ENCODE measurements at places on chromosomes 11 and 22.

DNA sequence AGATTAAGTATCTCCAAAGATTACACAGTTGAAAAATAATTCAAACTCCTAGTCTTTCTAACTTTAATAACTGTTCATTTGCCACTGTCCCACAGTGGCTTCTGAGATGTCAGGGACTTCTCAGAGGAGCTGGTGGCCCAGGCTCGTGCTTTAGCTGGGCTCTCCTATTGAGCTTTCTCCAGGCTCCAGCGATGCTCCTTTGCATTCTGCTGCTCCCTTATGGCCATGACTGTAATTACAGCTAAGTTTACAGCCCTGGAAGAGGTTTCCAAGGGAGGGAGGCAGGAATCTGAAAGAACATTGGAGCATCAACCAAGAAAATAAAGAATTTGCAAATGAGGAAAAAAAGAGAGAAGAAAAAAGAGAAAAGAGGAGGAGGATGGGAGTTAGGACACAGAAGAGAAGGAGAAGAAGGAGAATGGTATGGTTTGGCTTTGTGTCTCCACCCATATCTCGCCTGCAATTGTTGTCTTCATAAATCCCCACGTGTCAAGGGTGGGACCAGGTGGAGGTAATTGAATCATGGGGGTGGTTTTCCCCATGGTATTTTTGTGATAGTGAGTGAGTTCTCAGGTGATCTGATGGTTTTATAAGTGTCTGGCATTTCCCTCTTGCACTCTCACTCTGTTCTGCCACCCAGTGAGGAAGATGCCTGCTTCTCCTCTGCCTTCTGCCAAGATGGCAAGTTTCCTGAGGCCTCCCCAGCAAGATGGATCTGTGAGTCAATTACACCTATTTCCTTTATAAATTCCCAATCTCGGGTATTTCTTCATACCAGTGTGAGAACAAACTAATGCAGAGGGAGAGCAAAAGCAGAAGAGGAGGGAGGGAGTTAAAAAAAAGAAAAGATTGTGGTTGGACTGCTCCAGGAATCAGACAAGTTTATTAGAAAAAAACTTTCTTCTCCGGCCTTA lies 857.0 kb downstream of the KCNA4 start:
- DNase-seq = peak; percentile 4

- DNase-seq = no peak
Observed at GRCh38 chr22:45686836-45687235, 15.2 kb downstream of the ATXN10 start.

- no peak for DNase-seq
Observed at GRCh38 chr11:73388265-73389133, 12.3 kb downstream of the RELT start.

- no peak for DNase-seq
Observed at GRCh38 chr11:79747406-79747805, 306.6 kb upstream of the TENM4 start.

- no peak for DNase-seq
Observed at GRCh38 chr11:103735497-103736032, 300.9 kb upstream of the DDI1 start.

- DNase-seq = no peak
Observed at GRCh38 chr11:35927682-35928081, 16.2 kb upstream of the LDLRAD3 start.

GRCh38 chr22:27982630-27983180 lies 63.6 kb upstream of the PITPNB start:
- no peak for DNase-seq

GRCh38 chr11:132632641-132633124 lies 899.6 kb downstream of the OPCML start:
- DNase-seq = no peak

GRCh38 chr11:16925561-16926065 lies 88.6 kb downstream of the PLEKHA7 start:
- DNase-seq = no peak

DNA sequence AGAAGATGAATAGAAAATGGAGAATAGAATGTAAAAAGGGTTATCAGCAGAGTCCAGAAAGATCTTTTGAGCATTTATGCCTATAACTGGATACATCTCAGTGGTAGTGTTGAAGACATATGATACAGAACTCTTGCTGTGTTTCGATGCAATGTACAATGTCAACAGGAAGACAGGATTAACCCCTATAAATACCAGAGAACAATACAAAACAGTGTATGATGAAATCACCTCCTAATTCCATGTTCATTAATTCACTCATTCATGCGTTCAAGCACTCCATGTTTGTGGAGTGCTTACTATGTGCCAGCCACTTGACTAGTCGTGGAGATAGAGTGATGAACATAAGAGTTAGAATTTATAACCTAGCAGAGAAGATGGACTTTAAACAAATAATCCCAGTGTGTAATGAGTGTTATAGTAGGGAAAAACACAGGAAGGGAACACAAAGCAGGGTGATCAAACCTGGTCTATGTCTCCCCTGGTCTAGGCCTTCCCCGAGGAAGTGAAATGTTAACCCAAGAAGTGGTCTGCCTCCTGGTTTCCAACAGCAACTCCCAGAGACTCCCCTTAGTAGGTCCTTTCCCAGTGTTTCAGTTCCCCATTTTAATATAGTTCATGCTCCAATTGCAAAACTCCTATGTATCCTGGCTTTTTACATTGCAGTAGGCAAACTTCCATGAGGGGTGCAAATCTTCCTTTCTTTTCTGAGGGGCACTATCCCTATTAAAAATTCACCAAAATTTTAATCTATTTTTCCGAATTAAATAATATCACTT lies 9.1 kb upstream of the SESN3 start:
- no peak for DNase-seq

- DNase-seq = no peak
Observed at GRCh38 chr11:20000351-20001134, 159.7 kb downstream of the DBX1 start.

DNA sequence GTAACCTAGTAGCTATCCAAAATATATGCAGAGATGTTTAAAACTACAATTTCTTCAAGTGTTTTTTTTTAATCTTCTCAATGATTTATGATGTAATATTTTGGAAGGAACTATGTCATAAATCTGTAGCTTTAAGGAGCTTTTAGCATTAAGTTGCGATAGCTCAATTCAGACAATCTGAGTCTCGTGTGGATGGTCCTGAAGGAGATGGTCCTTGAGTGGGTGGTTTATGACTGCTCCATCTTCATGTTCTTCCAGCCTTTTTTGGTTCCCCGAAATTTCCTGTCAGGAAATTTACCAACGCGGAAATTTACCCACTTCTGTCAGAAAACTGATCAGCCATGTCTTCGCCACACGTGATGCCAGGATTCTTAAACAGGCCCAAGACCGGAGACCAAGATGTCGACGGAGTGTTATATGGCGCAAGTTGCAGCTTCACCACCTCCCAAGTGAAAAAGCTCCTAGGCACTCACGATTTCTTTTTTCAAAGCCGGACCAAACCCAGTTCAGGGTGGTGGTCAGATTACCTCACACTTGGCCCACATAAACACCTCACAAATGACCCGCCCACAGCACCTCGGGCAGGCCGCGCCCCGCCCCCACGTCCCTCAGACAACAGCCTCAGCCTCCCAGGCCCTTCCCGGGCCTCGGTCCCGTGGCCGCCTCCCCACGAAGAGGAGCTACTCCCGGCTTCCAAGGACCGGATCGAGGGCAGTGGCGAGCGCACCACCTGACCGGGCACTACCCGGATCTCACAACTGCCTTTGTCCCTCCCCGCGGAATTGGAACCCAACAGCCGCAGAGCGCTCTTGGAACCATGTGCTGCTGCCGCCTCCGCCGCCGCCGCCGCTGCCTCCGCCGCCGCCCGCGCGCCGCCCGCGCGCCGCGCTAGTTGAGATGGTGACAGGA lies at the start of gene MORC2:
TSS of gene MORC2 (minus strand) at position 760 of the 909 bp plus-strand sequence. CDS start 885 bp downstream, outside the sequence.
- no peak for DNase-seq

DNA sequence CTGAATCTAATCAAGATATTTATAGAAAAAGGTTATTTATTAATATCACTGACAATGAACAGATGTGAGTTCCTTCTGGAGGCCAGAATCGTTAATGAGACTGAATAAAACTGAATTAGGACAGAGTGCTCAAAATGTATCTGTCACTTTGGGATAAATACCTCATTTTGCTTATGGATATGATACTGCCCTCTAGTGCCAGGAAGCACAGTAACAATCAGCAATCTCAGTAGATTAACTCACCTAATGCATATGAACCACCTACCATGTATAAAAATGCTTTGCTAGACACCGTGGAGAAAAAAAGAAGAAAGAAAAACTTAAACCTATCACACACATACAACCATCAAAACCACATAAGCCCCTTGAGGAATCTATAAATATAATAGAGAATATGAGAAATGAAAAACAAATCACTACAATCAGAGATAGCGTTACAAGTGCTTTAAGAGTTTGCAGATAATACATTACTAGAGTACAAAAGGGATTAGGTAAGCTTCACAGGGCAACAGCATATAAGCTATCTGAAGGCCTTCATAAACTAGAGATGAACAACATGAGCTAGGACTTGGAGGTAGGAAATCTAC lies 117.4 kb downstream of the SGSM3 start:
- DNase-seq = no peak

GRCh38 chr11:33542921-33543320 lies 157.7 kb downstream of the C11orf91 start:
- DNase-seq = no peak

DNA sequence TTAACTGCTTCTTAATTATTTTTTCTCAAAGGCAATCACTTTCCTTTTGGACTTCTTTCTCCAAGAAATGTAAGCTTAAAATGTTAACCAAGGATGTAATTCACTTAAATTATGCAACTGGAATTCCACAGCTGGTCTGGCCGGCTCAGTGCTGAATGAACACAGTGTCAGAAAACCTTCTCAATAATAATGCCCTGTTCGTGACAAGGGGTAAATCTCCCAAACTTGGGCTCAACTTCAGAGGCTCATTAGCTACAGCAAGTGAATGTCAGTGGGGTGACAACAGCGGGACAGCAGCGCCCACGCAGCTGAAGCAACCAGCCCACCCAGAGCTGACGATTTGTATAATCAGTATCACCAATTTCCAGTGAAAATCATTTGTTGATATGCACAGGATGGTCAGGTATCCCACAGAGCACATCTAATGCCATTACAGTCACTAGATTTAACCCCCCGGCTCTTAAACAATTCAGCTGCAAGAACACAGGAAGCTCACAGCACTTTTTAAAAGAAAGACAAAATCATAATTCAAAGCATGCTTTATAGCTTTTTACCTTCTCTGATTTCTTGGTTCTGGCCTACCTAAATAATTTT lies 704.8 kb downstream of the DLG2 start:
- no peak for DNase-seq

GRCh38 chr22:22711532-22711913 lies 67.1 kb downstream of the GGTLC2 start:
- no peak for DNase-seq

DNA sequence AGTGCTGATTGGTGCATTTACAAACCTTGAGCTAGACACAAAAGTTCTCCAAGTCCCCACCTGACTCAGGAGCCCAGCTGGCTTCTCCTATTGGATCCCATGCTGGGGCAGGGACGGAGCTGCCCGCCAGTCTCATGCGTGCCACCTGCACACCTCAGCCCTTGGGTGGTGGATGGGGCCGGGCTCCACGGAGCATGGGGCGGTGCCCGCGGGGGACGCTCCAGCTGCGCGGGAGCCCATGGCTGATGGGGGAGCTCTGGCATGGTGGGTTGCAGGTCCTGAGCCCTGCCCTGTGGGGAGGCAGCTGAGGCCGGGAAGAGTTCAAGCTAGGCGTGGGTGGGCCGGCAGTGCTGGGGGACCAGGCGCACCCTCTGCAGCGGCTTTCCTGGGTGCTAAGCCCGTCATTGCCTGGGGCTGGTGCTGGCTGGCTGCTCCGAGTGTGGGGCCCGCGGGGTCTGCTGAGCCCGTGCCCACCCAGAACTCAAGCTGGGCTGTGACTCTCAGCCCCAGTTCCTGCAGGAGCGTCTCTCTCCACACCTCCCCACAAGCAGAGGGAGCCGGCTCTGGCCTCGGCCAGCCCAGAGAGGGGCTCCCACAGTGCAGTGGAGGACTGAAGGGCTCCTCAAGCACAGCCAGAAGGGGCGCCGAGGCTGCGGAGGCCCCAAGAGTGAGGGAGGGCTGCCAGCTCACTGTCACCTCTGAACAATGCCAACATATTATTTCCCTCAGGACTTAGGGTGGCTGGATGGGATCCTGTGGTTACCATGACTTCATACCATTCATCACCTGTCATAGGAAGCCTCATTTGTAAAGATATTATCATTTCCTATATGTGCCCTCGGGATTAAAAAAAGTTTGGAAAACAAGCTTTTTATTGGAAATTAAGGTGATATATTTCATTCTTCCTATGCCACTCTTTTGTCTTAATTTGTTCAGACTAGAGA lies 688.7 kb downstream of the ETS1 start:
- DNase-seq = no peak

DNA sequence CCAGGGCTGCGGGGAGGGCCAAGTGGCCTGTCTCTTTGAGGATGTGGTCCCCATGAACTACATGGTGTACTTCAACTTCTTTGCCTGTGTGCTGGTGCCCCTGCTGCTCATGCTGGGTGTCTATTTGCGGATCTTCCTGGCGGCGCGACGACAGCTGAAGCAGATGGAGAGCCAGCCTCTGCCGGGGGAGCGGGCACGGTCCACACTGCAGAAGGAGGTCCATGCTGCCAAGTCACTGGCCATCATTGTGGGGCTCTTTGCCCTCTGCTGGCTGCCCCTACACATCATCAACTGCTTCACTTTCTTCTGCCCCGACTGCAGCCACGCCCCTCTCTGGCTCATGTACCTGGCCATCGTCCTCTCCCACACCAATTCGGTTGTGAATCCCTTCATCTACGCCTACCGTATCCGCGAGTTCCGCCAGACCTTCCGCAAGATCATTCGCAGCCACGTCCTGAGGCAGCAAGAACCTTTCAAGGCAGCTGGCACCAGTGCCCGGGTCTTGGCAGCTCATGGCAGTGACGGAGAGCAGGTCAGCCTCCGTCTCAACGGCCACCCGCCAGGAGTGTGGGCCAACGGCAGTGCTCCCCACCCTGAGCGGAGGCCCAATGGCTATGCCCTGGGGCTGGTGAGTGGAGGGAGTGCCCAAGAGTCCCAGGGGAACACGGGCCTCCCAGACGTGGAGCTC lies 13.5 kb downstream of the ADORA2A start:
- DNase-seq = no peak

DNA sequence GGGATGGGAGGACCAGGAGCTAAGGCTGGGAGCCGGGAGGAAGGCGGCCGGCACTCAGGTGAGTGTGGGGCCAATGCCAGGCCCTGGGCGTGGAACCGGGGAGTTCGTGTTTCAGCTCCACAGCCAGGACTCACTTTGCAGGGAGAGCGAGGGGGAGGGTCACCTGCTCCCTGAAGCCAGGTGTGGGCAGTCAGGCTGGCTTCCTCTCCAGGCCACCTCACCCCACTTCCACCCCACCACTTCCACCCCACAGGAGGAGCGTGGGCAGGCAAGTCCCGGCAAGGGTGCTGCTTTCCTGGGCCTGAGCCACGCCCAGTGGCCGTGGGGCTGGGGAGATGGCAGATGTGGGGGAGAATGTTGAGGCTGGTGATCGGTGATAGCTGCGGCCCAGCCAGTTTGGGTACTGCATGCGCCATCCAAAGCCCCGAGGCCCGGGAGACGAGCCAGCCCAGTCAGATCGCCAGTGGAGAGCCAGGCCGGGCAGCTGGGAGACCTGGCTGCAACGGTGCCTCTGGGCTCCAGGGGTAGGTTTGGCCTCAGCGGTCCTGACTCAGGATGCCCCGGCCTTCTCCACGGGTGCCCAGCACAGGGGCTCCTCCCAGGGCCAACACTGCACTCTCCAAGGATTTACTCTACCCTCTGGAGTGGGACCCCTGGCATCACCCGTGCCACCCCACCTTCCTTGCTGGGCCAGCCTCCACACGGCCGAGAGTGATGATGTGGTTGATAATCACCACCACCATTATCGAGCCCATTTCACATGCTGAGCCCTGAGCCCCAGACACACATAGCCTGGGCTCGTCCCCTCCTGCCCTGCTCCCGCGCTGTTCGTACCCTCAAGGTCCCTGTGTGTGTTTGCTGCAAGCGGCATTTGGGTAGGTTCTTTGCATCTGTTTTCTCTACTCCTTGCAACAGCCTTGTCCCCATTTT lies 93.8 kb downstream of the WNT7B start:
- DNase-seq = no peak

Data from GOT3 (cell line).